Natural killer cell (primary cell): ENCODE measurements at places on chromosomes 6 and 20.

GRCh38 chr20:20820104-20820503 lies 107.7 kb upstream of the RALGAPA2 start:
- no peak for DNase-seq

DNA sequence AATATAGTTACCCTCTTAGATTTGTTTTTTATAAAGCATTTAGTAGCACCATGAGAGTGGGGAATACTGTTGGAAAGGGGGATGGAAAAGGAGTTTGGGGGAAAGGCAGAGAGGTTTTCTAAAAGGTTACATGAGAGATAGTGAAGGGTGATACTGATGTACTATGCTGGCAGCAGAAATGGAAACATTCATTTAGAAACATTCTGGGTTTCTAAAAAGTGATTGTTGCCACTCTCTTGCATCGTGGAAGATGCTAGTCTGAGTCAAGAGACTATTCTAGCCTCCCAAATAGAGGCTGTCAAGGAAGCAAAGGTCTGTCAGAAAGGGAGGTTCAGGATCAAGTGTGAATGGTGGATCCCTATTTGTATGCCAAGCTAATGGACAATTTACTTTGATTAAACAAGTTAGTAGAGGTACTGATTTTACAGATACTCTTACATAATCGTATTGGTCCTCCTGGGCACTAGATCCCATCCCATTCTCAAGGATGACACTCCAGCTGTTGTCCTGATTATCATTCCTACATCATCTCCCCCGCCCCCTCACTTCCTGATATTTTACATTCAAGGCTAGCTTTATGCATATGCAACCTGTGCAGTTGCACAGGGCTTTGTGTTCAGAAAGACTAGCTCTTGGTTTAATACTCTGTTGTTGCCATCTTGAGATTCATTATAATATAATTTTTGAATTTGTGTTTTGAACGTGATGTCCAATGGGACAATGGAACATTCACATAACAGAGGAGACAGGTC lies 15.4 kb upstream of the ABT1 start:
- DNase-seq, result no peak

GRCh38 chr6:20402342-20403069 lies 827 bp downstream of the E2F3 start:
- DNase-seq, result peak; percentile 41

- peak; percentile 33 for DNase-seq
These were observed 71.2 kb upstream of the CCN6 start for GRCh38 chr6:111982681-111983080.

GRCh38 chr20:16541226-16541625 lies 32.0 kb downstream of the KIF16B start:
- no peak for DNase-seq

- no peak for DNase-seq
These were observed 85.7 kb upstream of the CDH4 start for GRCh38 chr20:61166324-61166723.

- DNase-seq, result no peak
These were observed 63.7 kb downstream of the PXDC1 start for GRCh38 chr6:3687847-3688246.

DNA sequence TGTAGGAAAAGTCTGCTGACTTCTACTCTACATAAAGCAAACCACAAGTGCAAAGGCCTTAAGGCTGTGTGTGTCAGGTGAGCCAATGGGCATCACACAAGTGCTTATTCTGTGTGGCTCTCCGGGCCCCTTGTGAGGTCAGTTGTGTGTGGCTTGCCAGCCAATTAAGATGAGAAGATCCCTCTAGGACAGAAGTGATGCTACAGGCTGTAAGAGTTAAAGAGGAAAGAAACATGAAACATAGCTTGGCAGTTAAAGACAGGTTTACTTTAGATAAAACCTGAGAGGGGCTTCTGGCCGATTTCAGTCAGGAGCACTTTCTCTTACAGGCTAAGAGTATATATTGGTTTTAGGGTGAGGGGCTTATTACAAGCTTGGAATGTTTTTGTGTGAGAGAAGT lies 242.4 kb downstream of the NFATC2 start:
- no peak for DNase-seq

GRCh38 chr6:75498862-75499261 lies 5.3 kb upstream of the FILIP1 start:
- no peak for DNase-seq

GRCh38 chr6:13485923-13486562 lies 1.4 kb downstream of the GFOD1 start:
- peak; percentile 64 for DNase-seq

- DNase-seq, result no peak
These were observed 26.8 kb downstream of the MAPK14 start for GRCh38 chr6:36054415-36054814.

DNA sequence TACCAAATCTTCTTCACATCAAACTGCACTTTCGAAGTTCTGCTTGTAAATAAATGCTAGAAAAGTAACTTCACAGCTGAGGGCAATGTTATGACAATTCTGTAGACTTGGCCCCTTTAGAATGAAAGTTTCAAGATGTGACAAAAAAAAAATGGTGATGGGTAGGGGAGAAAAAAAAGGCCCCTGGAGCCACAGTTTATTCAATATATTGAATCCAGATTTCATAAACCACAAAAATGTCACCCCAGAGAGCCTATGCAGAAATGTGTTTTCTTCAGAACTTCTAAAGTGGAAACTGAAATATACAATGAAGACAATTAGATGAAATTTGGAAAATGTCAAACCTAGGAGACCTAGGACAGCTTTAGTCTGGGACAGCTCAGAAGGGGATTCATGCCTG lies 143.1 kb downstream of the EDN3 start:
- no peak for DNase-seq

GRCh38 chr6:38555606-38556005 lies 84.1 kb downstream of the BTBD9 start:
- DNase-seq, result no peak

- no peak for DNase-seq
These were observed 341.7 kb downstream of the CDH26 start for GRCh38 chr20:60299951-60300350.

- DNase-seq, result no peak
These were observed 66.3 kb downstream of the PLCG1 start for GRCh38 chr20:41203660-41204059.

DNA sequence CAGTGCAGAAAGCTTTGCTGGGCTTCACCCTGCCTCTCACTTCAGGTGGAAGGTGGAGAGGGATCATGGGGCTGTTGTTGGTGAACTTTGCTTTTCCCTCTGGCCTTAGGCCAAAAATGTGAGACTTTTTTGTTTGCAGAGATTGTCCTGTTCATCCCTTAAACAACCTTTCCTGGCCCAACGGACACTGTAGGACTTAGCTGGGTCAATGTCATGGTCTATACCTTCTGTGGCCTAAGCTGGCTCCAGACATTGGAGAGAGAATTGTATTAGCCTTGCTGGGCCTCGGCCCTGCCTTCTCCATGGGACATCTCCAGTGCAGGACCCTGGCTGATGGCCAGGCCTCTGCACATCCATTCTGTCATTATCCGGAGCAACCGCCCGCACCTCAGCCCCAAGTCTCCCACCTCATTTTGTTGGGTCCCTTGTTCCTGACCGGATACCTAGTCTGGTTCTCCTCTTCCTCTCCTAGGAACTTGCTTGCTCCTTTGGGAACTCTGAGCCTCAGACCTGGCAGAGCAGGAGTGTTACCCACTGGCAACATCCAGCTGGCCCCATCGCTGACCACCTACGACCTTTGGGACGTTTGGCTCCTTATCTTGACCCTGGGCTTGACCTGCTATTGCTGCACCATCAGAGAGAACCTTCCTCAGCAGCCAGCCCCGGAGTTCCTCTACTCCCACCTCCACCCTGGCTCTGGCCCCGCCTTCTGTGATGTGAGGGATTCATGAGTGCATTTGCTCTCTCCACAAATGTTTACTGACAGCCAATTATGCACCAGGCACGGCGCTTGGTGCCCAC lies 128.2 kb downstream of the BANF2 start:
- no peak for DNase-seq

DNA sequence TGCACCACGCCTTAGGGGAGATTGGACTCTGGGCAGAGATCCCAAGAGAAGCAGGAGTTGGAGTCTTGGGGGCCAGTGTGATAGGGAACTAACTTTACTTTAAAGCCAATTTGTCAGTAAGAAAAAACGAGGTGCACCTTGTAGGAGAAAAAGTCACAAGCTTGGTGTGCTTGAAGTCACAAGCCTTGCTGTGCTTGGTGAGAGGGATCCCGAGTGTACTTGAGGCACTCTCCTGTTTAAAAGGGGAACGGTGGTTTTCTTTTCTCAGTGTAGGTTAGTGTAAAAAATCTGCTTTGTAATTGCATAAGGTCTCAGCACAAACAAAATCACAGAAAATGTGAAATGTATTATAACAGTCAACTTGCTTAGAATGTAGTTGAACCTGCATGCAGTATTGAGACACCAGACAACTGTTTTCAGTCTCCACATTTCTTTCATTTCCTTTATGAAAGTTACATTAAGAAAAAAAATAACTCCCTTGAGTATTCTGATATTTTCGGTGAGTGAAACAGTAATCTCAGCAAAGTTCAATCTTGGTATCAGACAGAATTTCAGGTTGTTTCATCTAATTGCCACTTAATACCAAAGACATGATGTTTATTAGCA lies 111.1 kb upstream of the DUSP22 start:
- no peak for DNase-seq

- no peak for DNase-seq
These were observed 42.5 kb upstream of the TLDC2 start for GRCh38 chr20:36833275-36834020.

DNA sequence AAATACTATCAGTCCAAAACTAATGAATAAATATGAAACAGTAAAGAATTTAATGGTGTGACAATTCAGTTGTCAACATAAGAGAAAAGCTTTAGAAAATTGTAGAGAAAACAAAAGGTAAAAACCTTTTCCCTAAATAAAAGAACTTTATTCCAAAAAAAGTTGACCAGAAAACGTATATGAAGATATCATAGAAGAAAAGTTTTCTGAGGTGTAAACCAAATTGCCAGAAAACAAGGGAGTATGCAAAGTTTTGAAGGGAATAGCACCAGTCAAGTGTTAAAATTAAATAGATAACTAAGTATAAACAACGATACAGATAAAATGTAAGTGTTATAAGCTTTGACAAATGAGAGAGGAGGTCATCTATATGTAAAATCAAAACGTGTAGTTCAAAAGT lies 104.9 kb downstream of the HIVEP1 start:
- DNase-seq, result no peak

DNA sequence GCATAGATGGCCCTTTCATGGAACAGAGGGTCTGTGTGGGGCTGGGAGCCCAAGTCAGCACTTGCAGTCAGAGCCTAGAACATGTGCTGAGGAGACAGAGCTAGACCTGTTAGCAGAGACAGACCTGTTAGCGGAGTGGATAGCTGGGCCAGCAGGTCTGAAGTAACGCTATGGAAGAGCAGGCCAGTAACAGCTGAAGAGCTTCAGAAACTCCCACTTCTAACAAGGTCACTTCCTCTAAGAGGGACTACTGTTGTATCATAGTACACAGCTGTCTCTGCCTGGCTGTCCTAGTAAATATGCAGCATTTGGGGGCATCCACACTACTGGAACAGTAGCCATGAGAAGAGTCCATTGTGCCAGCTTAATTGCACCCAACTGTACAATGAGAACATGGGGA lies 41.2 kb upstream of the POLR1H start:
- DNase-seq, result no peak

GRCh38 chr20:49675368-49676151 lies 38.1 kb downstream of the B4GALT5 start:
- DNase-seq, result no peak

DNA sequence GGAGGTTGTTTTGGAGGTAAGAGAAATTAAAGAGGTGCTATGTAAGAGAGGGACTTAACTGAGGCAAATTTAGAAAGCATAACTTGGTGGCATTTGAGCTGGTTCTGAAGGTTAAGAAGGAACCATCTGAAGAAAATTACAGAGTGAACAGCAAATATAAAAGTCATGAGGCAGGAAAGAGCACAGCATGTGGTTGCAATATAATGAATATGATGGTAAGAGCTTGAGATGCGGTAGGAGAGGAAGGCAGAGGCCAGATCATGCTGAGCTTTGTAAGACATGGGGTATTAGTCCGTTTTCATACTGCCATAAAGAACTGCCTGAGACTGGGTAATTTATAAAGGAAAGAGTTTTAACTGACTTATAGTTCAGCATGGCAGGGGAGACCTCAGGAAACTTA lies 279.1 kb downstream of the UTRN start:
- no peak for DNase-seq

DNA sequence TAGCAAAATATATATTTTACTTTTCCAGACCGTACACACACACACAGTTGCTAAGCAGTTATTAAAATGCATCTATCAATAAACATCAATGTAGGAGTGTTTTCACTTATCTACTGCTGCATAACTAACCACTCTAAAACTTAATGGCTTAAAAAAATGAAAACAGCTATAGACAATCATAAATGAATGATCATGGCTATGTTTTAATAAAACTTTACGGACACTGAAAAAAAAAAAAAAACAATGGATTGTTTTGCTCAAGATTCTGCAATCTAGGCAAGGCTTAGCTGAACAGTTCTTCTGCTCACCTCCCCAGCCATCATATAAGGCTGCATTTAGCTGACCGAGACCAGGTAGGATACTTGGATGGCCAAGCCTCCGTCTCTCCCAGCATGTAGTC lies 125.4 kb upstream of the CCDC28A start:
- no peak for DNase-seq

- DNase-seq, result no peak
These were observed 76.2 kb downstream of the SNX5 start for GRCh38 chr20:17892189-17892938.

DNA sequence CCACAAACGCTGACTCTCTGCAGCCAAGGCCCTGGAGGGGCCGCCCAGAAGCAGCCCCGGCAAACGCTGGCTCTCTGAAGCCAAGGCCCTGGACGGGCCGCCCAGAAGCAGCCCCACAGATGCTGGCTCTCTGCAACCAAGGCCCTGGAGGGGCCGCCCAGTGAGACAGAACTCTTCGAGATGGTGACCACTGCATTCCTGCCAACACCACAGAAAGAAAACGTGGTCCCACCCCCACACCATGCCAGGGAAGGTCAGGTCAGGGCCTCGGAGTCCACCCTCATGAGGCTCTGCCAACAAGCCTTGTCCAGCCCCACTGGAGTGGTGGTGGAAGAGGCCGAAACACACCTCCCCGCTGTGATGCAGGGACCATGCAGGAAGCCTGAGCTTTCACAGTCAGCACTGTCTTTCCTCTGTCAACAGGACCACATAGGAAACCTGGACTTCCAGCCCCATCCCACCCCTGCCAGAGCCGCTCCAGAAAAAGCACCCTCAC lies 97.5 kb downstream of the DLL1 start:
- no peak for DNase-seq

DNA sequence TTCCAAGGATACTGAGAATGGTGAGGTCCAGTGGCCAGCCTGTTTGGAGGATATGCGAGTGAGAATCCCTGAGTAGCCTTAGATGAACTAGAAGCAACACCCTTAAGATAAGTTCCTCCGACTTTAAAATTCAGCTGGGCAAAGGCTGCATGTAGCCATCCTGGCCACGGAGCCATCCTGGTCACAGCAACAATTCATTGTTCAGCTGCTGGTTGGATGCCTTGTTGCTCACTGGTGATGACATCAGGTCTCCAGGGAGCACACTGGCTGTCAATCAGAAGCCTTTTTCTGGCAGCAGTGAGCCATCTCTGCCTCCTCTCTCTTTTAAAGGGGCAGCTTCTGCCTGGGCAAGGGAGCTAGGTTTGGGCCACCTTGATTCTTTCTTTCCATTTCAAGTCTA lies 22.4 kb upstream of the RIMS4 start:
- DNase-seq, result no peak
